Breast epithelium (tissue), 4 donors: ENCODE measurements at places on chromosomes 4 and X.

GRCh38 chrX:69120476-69120875 is 44.8 kb downstream of the PJA1 start:
- no peaks in the 10 kb centered on the region for H3K27me3 ChIP-seq
- no peak for DNase-seq
- H3K27ac ChIP-seq = no peak overlapping the region
- H3K4me1 ChIP-seq = no peaks in the 10 kb centered on the region
- no peak overlapping the region for H3K4me3 ChIP-seq

GRCh38 chr4:116636917-116637316 is 448.5 kb downstream of the TRAM1L1 start:
- H3K27me3 ChIP-seq = no peaks in the 10 kb centered on the region
- DNase-seq = no peak
- no peaks in the 10 kb centered on the region for H3K4me1 ChIP-seq
- no peak overlapping the region for H3K27ac ChIP-seq
- H3K4me3 ChIP-seq = no peak overlapping the region

DNA sequence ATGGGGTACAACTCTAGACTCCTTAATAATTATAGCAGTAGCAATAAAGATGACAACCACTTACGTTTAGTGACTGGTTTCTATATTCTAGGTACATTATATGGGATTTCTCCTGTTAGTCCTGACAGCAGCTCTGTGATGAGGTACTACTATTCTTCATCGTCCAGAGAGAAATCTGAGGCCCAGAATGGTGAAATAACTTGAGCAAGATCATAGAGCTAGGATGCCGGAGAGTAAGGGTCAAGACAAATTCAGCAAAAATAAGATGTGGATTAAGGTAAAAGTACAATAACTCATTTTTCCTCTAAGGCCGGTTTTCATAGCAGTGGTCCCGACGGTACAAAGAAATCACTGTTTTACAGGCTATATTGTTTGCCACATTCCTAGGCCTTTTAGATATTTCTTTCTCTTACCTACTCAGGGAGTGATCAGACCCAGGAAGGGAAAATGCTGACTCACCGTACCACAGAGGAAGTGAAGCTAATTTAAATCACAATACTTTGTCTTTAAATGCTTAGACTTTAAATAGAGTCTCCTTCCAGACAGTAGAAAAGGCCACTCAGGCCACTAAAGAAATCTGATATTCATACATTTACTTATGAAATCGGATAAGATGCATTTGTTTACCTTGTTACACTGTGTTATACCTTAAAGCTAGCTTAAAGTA is 2023.0 kb upstream of the AGA start:
- H3K27me3 ChIP-seq = no peaks in the 10 kb centered on the region
- no peaks in the 10 kb centered on the region for H3K36me3 ChIP-seq
- no peak overlapping the region for H3K4me3 ChIP-seq
- no peaks in the 10 kb centered on the region for H3K4me1 ChIP-seq
- DNase-seq = no peak
- no peak overlapping the region for H3K27ac ChIP-seq

DNA sequence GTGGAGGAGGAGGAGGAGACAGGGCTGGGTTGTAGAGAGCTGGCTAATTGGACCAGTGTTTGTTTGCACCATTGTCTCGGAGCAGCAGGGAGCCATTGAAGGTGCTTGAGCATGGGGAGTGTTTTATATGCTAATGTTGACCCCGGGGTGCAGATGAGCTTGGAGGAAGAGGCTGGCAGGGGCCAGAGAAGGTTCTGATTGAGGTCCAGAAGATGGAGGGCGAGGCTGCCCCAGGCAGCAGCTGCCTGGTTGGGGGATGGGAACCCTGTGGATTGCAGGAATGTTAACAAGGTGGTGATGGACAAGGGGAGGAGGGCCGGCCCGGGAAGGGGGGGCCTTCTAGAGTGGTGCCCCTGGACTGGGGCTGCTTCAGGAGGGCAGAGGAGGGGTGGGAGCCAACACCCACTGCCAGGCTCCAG is 18.0 kb downstream of the DOK7 start:
- peaks cover 13% of the 10 kb centered on the region for H3K4me1 ChIP-seq
- H3K36me3 ChIP-seq = no peaks in the 10 kb centered on the region
- H3K27me3 ChIP-seq = no peaks in the 10 kb centered on the region
- no peak overlapping the region for H3K27ac ChIP-seq

- H3K27ac ChIP-seq = no peak overlapping the region
- H3K4me1 ChIP-seq = no peaks in the 10 kb centered on the region
- no peaks in the 10 kb centered on the region for H3K27me3 ChIP-seq
- no peak overlapping the region for H3K4me3 ChIP-seq
- DNase-seq = no peak
- no peaks in the 10 kb centered on the region for H3K36me3 ChIP-seq
These were observed 106.7 kb downstream of the WWC2 start for GRCh38 chr4:183205709-183206108.
